ENCODE measurements at places on chromosomes 3 and 15.

GRCh38 chr3:12461097-12461649 is 23.1 kb upstream of the TSEN2 start:
- DNase-seq = no peak

DNA sequence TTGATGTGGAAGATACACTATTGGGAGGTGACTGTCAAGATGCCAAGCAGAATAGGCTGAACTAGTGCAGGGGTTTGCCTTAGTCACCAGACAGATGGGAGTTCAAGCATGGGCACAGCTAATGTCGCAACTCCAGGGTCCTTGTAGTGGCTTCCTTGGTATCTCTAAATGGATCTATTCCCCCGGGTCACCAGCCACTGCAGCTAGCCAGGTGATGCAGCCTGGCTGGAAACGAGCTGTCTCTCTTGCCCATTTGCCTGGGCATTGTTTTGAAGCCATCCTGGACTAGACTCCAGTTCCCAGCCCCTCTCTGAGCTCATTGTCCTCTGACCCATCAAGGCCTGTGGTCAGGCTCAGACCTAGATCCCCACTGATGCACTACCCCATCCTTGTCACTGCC is 8.4 kb upstream of the CPEB1 start:
- no peak for DNase-seq

DNA sequence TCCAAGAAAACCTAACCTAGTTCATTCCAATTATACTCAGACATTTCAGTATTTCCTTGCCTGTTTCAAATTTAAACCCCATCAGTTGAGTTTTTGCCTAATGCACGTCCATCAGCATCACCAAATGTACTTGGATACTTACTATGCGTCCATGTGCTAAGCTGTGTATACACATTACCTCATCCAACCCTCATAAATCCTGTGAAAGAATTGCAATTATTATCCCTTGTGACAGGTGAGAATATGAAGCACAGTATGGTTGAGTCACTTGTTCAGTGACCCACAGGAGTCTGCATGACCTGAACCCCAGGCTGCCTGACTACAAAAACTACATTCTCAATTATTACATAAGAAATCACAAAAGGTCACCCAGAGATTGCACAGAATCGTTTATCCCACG is 2.5 kb downstream of the OR5K2 start:
- no peak for DNase-seq

- DNase-seq = no peak
Measured at GRCh38 chr3:73490453-73491286, 134.1 kb downstream of the PDZRN3 start.

- no peak for DNase-seq
Measured at GRCh38 chr3:39497753-39498152, 30.3 kb downstream of the MOBP start.

DNA sequence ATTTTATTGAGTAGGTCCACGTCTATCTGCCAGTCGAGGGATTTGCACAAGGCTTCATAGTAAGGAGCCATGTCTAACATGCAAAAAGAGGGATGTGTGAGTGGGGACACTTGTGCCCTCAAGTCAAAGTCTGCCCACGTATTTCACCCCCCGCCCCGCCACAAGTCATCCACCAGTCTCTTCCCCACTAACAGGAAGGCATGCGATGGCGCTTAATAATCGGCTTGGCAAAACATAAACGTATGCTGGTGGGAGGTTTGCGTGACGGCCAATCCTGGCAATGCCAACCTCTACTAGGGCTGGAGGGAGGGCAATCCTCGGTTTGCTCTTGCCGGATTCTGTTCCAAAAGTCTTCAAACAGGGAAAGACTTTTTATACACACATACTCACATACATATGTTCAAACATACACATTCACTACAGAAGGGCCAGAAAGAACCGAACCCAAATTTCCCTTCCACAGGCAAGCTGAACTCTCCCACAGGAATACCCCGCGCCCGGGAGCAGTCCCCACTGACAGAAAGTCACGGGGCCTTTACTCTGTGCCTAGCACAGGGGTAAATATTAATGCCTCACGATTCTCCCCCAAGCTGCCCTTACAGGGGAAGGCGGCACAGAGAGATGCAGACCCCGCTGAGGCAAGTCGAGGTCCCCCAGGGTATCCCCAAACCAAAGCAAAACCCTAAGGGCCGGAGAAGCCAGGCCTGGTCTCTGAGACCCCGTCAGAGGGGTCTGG is 675 bp downstream of the PSMD6 start:
- DNase-seq = no peak

DNA sequence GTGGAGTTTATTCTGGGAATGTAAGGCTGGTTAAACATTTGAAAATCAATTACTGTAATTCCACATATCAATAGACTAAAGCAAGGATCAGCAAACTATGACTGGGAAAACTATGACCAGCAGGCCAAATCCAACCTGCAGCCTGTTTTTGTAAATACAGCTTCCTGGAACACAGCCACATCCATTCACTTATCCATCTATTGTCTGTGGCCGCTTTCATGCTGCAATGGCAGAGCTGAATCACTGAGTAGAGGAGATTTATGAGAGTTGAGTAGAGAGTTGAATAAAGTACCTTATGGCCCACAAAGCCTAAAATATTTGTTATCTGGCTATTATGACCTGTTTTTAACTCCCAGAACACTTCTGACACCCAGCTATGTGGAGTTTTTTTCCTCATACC is 12.2 kb downstream of the MYLK start:
- no peak for DNase-seq

DNA sequence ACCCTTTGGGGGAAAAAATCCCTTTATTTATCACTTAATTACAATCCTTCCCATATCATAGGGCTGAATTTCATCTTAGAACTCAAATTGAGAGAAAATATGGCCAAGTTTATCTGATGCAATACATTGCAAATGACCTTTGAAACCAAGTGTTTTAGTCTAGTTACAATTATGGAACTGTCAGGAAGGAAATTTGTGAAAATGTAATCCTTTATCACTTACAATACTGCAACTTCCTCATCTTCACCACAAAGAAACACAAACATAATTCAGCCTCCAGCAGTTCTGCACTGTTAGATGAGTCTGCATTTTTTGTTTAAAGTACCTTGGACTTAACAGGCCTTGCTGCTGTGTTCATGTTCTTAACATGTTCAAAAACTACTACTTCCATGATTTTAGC is 4.6 kb downstream of the CCPG1 start:
- no peak for DNase-seq

DNA sequence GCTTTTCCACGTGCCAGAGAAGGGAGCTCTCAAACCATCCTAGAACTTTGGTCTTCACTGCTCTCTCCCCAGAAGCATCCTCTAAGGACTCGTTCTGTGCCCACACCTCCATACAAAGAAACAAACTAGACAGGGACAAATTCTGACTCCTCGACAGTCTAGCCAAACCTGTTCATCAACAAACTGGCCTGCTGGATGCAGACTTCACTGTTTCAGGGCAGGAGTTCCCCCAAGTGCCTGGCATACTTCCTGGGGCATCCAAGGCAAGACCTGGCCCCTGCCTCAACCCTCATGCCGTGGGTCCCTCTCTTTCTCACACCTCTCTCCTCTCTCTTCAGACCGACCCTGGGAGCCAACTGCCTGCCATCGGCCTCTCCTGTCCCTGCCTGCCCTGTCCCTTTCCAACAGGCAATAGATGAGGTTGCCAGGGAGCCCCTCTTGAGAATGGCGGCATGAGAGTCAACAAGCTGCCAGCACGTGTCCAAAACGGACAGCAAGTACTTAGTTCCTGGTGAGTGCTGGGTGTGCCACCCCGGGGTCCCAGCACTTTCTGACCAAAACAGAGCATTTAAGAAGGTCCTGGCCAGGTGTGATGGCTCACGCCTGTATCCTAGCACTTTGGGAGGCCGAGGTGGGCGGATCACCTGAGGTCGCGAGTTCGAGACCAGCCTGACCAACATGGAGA is 79.1 kb upstream of the HES1 start:
- DNase-seq = no peak

DNA sequence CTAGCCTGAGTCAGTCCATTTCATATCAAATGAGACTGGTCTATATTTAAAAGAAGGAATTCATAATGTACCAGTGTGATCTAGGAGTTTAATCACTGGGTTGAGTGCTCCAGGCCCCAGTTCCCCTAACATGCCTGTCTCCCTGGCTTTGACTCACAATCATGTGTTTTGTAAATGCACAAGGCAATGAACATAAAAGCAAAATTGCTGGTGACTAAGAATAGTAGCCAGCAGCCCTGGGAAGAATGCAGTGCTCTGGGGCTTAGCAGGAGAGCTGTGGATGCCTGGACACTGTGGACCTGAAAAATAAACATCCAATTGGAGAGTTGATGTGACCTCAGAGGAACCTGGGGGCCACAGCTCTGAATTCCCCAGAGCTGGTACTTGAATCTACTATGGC is 50.3 kb downstream of the SYNPR start:
- no peak for DNase-seq

DNA sequence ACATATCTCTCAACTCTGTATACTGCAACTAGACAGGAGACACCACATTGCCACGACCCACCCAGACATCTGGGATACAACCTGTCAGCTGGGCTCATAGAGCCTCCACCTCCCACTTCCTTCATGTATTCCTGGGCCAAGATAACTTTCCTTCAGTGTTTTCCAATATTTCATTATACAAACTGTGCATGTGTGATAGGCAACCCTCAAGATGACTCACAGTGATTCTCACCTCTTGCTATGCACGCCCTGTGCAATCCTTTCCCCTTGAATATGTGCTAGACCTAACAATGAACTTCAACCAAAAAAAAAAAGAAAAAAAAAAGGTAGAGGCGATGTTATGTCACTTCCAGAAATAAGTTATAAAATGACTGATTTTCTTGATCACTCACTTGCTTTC is 138.0 kb upstream of the ALCAM start:
- no peak for DNase-seq

GRCh38 chr3:16012086-16012485 is 162.4 kb upstream of the GALNT15 start:
- DNase-seq = no peak

- DNase-seq = no peak
Measured at GRCh38 chr3:128334086-128334645, 132.5 kb downstream of the DNAJB8 start.

DNA sequence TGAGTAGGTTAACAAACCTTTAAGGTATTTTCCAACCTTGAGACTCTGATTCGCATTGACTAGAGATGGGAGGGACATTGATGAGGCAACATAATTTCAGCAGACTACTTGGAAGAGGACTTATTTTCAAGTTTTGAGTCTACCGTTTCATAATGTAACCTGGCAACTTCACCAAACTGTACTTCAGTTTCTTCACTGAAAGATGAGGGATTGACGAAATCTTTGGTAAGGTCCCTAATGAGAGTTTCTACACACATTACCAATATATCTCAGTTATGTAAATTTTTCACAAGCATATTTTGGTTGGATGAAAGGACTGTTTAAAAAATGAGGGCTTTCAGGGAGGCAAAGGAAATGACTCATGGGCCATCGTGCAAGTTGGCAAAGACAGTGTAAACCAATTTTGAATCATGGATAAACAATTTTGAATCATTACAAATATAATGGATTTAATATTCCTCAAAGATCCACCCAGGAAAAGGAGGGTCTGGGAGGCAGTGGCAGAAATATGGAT is 28.7 kb upstream of the SEMA6D start:
- no peak for DNase-seq

- no peak for DNase-seq
Measured at GRCh38 chr3:64518496-64518895, 169.3 kb downstream of the ADAMTS9 start.

DNA sequence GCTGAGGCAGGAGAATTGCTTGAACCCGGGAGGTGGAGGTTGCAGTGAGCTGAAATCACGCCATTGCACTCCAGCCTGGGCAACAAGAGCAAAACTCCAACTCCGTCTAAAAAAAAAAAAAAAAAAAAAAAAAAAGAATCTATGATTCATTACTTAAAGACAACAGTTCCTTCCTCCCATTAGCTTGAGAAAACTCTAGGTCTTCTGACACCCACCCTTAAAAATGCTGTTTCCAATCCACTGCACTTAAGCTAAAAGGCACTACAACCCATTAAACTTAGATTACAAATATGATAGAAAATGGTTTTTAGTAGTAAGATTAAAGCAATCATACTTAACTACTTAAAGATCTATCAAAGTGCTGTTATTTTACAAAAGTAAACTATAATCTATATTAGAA is 40.0 kb upstream of the BHLHE40 start:
- DNase-seq = no peak

- DNase-seq = no peak
Measured at GRCh38 chr3:54274607-54275006, 152.3 kb downstream of the CACNA2D3 start.

GRCh38 chr3:122825460-122825859 is 30.6 kb downstream of the SLC49A4 start:
- DNase-seq = no peak

- no peak for DNase-seq
Measured at GRCh38 chr15:87656372-87656771, 600.2 kb downstream of the NTRK3 start.

DNA sequence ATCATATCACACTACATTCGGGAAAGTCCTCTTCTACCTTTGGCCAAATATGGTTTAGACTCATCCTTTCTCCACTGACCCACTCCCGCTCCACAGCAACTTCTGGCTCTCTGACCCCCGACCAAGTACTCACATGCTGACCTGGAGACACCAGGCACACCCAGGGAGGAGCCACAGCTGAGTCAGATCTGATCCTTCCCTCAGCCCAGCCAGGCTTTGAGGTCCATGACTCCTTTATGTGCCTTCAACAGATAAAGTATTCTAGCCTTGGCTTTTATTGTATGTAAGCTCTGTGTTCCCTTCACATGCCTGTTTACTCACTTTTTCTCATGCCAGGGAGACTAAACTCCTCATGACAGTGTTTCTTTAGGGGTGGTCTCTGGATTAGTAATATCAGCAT is 166.9 kb upstream of the UMPS start:
- DNase-seq = no peak

DNA sequence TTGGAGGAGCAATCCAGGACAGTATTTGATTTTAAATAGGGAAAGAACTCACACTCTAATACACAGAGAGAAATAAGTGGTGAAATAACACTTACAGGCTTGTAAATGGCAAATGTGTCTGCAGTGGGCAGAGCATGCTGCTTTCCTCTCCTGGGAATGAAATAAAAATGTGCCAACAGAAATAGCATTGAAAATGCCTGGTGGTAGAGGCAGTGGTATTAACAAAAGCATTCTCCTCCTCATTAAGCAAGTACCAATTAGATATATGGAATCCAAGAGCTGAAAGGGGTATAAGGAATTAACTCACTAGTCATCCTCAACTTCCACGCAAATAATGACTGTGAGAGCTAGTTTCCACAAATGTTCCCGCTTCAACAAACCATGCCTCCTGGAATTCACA is 364.1 kb upstream of the KCNMB2 start:
- DNase-seq = no peak

GRCh38 chr3:43862470-43862869 is 171.7 kb downstream of the ABHD5 start:
- no peak for DNase-seq

Measured in frontal cortex (tissue), 4 donors.